Hippocampal formation (tissue), 2 donors: ENCODE measurements at places on chromosomes 11 and 22.

DNA sequence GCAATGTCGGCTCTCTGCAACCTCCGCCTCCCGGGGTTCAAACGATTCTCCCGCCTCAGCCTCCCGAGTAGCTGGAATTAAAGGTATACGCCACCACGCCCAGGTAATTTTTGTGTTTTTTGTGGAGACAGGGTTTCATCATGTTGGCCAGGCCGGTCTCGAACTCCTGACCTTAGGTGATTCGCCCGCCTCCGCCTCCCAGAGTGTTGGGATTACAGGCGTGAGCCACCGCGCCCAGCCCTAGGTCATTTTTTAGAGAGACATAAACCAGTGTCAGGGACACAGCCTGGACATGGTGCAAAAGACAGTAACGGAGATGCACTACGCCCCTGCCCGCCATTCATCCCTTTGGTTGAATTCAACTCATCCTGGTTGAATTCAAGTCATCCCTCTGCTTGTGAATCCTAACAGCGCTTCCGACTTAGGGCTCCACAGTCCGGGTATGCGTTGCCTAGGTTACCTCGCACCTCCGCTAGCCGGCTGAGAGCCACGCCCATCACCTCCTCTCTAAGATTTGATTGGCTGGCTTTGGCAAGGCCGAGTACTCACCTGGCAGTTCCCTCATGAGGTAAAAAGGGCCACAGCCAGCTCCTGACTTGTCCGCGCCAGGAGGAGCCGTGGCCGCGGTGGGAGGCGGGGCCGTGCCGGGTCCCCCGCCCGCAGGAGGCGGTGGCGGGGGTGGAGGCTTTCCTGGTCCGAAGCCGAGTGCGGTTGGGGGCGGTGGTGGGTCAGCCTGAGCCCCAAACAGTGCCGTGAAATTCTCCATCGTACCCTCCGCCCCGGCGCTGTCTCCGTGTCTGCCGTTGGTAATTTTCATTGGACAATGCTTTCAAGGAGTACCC, at the start of gene MED19:
Gene MED19, minus strand, starts transcription at position 802 of the 842 bp plus-strand sequence. Its CDS starts 36 bp downstream, at position 766.
- DNase-seq = no peak

DNA sequence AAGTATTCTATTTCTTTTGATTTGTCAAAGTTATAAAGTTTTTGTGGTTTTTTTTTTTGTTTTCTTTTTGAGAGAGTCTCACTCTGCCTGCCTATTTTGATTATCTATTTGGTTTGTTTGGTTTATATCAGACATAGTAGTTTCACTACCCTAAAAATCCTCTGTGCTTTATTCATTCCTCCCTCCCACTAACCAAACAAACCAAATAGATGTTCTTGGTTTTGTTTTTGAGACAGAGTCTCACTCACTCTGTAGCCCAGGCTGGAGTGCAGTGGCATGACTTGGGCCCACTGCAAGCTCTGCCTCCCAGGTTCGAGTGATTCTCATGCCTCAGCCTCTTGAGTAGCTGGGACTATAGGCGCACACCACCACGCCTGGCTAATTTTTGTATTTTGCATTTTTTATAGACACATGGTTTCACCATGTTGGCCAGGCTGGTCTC, 67.9 kb downstream of the ENTHD1 start:
- DNase-seq = no peak

GRCh38 chr11:72314600-72315392, 70.8 kb upstream of the PHOX2A start:
- no peak for DNase-seq

DNA sequence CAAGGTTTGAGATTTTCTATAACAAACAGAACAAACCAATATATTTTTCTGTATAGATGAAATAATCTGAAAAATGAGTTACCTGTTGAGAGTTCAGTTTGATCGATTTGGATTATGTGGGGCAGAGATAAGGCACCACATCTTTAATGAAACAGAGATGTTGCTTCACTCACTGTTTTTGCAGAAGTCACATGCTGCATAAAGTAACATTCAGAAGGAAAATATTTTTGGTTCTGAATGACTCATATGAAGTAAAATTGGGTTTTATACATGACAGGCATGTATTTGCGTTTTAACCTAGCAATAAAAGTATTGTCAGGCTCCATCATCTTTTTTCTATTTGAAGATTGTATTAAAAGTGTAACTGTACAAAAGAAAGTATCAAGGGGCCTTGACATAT, 77.8 kb downstream of the BBOX1 start:
- no peak for DNase-seq

DNA sequence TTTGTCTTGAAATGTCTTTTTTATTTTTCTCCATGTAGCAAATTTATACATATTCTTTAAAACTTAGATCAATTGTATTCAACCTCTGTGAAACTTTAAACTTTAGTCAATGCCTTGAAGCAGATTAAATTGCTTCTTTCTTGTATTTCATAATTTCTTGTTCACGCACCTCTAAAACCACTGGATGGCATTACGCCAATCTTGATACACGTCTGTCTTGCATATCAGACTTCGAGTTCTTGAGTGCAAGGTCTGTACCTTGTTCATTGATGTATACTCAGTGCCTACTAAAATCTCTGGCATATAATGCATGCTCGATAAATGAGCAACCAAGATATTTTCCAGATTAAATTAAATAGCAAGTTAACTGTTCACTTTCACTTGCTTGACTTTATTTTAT, 236.8 kb downstream of the CASP12 start:
- DNase-seq = no peak

DNA sequence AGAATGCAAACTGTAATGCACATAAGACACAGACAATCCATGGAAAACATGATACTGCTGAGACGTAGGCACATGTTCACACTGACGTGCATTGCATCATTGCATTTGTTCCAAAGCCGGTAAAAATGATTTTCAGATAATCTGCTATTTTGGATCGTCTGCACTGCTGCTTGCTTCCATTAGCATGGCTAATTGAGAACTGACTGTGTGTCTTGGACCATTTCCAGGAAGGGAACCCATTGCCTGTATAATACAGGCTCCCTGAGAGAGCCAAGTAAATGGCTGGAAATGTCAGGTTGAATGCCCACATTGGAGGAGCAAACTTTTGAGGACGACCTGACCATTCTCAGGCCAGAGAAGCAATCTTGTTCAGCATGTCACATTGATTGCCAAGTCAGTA, 304.8 kb downstream of the ST3GAL4 start:
- no peak for DNase-seq

DNA sequence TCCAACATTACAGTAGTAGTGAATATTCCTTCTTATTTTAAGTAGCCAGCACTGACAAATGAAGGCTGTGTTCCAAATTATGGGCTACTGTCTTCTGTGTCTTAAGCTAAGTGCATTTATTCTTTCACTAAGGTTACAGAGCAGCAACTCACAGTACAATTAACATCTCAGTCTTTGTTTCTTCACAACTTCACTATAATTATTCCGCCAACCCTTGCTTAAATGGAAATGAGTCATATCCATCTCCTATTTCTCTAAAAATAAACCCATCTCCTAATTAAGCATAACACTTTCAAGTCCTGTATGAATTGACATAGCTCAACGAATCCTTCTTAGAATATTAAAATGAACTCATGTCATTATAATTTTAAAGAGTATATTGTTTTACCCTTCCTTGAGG, 6.7 kb downstream of the ETS1 start:
- no peak for DNase-seq

DNA sequence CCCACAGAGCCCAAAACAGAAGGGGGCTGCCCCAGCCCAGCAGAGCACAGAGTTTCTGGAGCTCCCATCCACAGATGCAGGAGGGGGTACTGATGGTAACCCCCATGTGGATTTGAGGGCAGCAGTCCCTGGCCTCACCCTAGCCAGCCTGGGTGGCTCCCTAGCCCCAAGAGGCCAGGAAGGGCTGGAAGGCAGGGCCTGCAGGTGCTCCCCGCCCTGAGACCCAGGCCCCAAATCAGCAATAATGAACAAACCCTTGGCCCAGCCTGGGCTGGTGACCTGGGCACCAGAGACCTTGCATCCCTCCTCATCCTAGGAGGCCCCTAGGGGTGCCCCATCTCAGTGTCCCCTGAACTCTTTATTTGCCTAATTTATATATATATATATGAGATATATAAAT, 61.6 kb downstream of the MORC2 start:
- no peak for DNase-seq

- DNase-seq = peak; percentile 51
Observed at GRCh38 chr22:39283322-39284141, 35.9 kb downstream of the RPL3 start.

GRCh38 chr11:67034350-67034749, 11.4 kb downstream of the SYT12 start:
- no peak for DNase-seq

- no peak for DNase-seq
Observed at GRCh38 chr11:92070026-92070889, 154.4 kb upstream of the FAT3 start.

DNA sequence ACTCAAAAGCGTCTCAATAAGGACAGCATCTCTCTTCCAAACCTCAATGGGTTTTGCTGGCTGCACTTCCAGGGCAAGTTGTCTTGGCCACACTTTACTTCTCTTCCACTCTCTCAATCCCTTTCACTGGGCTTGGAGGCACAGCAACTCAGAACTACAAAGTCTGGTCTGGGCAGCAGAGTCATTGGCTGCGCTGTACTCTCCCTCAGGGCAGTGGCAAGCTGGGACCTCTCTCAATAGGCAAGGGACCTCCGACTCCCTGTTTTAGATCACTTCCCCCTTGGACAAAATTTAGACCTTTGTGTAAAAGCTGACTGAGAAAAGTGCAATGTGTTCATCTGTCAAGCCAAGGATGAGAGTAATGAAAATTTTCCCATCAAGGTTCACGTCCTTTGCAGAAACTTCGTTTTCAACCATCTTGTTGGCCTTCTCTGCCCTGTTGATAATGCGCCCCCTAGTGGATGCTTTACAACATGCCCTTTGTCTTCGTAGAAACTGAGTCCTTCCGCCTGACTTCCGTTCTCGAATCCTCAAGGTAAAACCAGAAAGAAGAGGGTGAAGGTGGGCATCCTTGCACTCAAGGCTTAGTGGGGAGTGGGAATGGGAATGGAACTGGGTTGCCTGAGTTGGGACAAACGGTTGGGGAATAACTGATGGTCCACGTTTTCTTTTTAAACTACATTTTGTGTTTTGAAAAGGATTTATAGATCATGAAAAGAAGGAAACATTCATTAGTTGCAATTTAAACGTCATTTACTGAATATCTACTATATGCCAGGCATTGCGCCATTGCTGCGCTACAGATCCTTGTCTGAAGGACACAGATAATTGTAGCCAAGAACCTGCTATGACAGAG, 99.1 kb downstream of the CD44 start:
- no peak for DNase-seq
